NCI-H510A treated with DMSO at 0.1 percent for 48 hours (cell line): ENCODE measurements at places on chromosomes 1 and 21.

GRCh38 chr1:198959032-198959431, 320.2 kb downstream of the PTPRC start:
- no peak for DNase-seq

DNA sequence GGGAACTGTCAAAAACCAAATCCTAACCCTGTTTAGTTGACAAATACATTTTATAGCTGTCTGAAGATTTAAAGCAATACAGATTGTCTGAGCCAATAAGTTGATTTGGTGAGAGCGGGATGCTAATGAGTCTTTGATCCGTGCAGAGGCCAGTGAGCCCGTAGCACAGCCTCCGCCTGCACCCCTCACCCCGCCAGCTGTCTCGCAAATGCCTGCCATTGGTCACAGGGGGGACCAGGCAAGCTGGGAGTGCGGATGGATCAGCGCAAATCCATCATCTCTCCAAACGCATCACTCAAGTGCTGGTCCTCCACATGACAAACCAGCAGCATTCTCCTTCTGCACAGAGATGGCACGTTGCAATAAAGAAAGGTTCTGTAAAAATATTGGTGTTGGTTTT, 51.0 kb downstream of the ZBTB18 start:
- no peak for DNase-seq

- no peak for DNase-seq
Measured at GRCh38 chr1:77975386-77975785, 3.5 kb downstream of the FUBP1 start.

DNA sequence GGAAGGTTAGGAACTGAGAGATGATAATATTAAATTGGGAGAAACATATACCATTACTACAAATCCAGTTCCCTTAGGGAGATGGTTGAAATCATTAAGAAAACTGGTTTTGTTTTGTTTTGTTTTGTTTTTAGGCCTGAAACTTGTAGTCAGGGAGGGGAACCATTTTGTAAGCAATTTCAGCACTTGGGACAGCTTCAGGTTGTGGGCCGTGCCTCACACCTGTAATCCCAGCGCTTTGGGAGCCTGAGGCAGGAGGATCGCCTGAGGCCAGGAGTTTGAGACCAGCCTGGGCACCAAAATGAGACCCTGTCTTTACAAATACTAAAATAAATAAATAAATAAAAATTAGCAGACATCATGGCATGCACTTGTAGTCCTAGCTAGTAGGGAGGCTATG, 694.3 kb upstream of the NR5A2 start:
- DNase-seq, result no peak

- no peak for DNase-seq
Measured at GRCh38 chr1:172674831-172675613, 16.1 kb downstream of the FASLG start.

- DNase-seq, result no peak
Measured at GRCh38 chr1:97414682-97415312, 506.0 kb downstream of the DPYD start.

GRCh38 chr1:198620951-198621824, 17.7 kb upstream of the PTPRC start:
- DNase-seq, result no peak

- DNase-seq, result no peak
Measured at GRCh38 chr1:19033515-19033839, 77.0 kb upstream of the IFFO2 start.

GRCh38 chr1:61067446-61068019, 14.8 kb upstream of the NFIA start:
- DNase-seq, result no peak

DNA sequence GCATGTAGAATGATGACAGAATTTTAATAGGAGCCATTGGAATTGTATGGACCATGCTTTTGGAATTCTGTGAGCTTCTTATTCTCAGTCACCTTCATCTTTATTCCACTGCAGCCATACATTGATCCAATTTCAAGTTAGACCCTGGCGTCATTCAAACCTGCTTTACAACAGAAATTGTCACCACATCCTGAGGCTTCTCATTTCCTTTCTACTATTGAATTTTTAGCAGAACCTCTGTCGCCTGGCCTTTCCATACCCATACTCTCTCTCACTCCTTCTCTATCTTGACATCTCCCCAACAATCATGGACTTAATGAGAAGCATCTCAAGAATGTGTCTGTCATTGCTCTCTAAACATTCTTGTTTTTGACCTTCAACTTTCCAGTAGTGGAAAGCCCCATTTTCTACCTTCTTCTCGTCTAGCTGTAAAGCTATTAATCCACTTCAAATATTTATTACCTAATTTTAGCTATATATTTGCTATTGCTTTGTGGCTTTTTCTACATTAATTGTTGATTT, 74.1 kb downstream of the CRB1 start:
- DNase-seq, result no peak

GRCh38 chr1:116667575-116668105, at the start of gene IGSF3:
IGSF3 (minus strand) TSS chr1:116667733; CDS start chr1:116666326, 1,407 bp downstream.
- DNase-seq, result peak; percentile 75

- no peak for DNase-seq
Measured at GRCh38 chr1:94329276-94329675, 88.9 kb upstream of the ABCD3 start.

- no peak for DNase-seq
Measured at GRCh38 chr1:7009741-7010525, 224.7 kb downstream of the CAMTA1 start.
